A172 (cell line): ENCODE measurements at places on chromosomes 2 and 18. TPM values are rescaled to one million over a fixed set of nuclear protein-coding genes. Genes with fewer than 3 reads are reported as not detected.

- DNase-seq = no peak
Measured at GRCh38 chr2:157504623-157505022, 60.7 kb upstream of the CYTIP start.

- DNase-seq = peak; percentile 21
Measured at GRCh38 chr2:25165992-25166875, 2.1 kb downstream of the POMC start.

The CCDC85A gene
- 13.1 and 14.0 TPM in 2 replicates for total RNA-seq

GRCh38 chr18:45850021-45850420 lies 24.5 kb downstream of the SIGLEC15 start:
- DNase-seq = no peak

GRCh38 chr2:189581354-189582139 lies 961 bp upstream of the SLC40A1 start:
- no peak for DNase-seq

- no peak for DNase-seq
Measured at GRCh38 chr2:105893011-105893995, 148.6 kb downstream of the NCK2 start.
